Stimulated activated CD8-positive, alpha-beta memory T cell treated with anti-CD3 and anti-CD28 coated beads, Interleukin-4, amount 100 ng/mL, for 24 hours (primary cell): ENCODE measurements at places on chromosomes 3 and 15.

DNA sequence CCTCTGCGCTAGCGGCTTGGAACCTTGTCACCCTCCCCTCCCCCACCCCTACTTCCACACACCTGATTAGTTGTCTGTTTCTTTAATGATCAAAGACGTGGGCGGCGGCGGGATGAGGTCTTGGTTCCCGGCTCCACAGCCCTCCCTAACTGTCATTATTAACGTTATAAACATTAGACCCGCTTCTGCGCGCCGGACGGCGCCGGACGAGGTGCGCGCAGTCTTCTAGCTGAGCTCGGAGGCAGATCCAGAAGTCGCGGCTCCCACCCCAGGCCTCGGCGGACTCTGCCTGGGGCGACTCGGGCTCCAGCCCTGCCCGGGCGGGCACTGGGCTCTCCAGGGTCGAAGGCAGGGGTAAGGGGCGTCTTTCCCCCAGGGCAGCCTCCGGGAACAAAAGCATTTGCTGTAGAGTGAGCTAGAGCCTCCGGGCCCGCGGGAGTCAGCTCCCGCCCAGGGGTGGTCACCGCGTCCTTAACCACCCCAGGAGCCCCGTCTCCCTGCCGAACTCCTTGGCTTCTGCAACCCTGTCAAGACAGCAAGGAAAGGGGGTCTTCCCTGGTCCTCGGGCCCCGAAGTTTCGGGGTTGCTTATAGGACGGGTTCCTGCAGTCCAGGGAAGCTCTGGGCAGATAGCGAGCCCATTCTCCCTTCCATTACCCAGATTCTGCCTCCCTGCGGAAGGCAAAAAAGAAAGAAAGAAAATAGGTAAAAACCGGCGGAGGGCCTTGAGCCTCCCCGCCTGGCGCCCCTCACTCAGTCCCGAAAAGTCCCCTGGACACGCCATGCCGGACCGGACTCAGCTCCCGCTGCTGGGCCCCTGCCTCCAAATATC, 2.2 kb upstream of the ISLR2 start:
- DNase-seq, result no peak

GRCh38 chr3:194351080-194351672, at the start of gene CPN2:
CPN2 (minus strand) TSS chr3:194351328; CDS start chr3:194342702, 8,626 bp downstream.
- DNase-seq, result no peak

DNA sequence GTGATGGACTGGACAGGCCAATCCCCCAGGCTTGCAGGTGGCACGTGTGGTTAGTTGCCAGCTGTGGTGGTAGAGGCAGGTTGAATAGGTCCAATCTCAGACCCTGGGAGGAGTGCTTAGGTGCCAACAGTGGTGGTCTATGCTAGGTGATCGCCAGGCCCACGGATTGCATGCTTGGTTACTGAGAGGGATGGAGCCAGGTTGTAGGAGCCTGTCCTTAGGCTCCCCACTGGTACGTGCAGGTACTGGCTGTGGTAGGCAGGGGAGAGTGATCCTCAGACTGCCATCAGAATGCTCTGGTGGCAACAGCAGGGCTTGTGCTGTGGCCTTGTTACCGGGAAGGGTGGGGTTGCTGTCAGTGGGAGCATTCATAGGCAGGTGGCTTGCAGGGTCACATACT, 44.7 kb downstream of the NCK1 start:
- DNase-seq, result no peak

DNA sequence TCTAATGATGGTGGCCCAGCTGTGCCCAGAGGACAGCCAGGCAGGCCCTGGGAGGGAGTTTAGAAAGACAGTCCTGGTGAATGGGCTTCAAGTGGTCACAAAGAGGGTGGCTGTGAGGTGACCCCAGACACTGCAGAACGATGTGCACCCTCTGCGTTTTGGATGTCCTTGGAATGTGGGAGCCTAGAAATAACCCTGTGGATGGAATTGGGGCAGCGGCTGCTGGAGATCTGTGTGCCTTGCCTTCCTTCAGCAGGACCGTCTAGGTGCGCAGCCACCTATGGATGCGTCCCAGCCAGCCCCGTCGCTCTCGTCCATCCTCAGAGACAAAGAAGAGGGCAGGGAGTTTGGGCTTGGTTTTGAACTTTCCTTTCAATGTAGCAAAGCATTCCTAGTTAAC, 46.5 kb downstream of the KLHL25 start:
- DNase-seq, result no peak

DNA sequence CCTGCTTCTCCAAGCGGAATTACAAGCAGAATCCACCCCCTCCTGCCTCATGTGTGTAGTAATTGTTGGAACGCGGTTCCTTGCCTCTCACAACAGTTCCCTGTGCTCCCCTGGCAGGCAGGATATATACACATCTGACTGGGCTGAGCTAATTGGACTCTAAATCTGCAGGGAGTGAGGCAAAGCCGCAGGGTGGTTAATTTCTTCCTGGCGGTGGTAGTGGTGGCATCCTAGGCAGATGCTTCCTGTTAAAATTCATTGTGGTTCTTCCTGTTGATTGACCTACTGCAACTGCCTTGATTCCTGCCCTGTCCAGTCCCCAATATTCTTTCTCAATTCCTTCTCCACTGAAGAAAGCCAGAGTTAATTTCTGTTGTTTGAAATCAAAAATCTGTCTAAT, 202.9 kb upstream of the PROK2 start:
- no peak for DNase-seq

DNA sequence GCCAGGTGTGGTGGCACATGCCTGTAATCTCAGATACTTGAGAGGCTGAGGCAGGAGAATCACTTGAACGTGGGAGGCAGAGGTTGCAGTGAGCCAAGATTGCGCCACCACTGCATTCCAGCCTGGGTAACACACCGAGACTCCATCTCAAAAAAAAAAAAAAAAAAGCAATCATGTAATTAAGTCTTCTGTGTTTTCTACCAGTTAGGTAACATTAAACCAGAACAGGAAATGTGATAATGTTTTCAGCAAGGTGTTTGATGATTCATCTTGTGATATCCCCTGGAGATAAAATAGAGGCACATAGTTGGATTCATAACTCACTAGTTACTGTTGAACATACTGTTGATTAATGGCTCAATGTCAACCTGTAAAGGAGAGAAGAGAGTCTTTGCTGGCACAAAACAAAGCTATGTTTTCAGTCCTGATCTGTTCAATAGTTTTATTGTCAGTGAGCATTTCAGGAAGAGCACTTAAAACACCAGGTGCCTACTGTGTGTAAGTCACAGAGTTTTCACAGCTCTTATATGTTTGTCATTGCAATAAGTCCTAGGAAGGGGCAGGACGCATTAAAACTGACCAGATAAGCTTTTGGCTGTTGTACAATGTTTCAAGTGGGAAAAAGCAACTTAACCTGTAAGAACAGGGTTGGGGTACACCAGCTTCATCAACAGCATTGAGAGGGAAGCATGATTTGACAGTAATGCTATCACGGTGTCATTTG, 19.5 kb downstream of the DNAJB11 start:
- no peak for DNase-seq

GRCh38 chr3:76361010-76361409, 575.7 kb upstream of the ZNF717 start:
- no peak for DNase-seq

DNA sequence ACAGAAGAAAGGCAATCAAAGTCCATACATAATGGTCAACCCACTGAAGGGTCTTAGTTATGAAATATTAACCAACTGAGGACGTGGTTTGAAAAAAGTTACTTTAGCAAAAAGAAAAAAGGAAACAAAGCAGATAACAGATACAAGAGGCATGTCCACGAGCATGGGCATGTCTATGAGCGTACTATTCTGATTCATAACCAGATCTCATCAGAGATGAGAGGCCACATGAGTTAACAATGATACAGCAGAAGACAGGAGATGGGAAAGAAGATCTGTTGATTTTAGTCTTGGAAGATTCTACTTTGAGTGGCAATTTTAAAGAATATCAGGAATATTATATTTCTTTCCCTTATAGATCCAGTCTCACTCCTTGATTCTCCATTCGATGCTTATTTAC, 262.9 kb upstream of the SLITRK3 start:
- no peak for DNase-seq

DNA sequence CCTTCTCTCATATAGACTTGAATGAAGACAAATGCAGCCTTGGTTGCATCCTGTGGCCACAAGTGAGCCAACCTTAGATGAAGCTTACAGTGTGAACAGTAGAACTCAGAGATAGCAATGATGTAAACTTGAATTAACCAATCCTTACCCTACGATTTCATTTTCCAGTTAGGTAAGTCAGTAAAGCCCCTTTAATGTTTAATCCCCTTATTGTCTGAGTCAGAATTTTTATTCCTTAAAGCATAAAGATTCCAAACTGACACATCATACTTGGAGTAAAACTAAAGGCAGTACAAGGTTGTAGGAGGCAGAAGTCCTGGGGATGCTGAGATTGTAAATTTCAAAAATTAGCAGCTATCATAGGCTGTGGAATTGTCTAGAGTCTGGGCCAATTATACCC, 507.8 kb upstream of the DPH6 start:
- no peak for DNase-seq

- DNase-seq, result no peak
These were observed 27.9 kb downstream of the GTPBP8 start for GRCh38 chr3:113018536-113019181.

GRCh38 chr3:128416578-128417211, 50.0 kb downstream of the DNAJB8 start:
- no peak for DNase-seq

DNA sequence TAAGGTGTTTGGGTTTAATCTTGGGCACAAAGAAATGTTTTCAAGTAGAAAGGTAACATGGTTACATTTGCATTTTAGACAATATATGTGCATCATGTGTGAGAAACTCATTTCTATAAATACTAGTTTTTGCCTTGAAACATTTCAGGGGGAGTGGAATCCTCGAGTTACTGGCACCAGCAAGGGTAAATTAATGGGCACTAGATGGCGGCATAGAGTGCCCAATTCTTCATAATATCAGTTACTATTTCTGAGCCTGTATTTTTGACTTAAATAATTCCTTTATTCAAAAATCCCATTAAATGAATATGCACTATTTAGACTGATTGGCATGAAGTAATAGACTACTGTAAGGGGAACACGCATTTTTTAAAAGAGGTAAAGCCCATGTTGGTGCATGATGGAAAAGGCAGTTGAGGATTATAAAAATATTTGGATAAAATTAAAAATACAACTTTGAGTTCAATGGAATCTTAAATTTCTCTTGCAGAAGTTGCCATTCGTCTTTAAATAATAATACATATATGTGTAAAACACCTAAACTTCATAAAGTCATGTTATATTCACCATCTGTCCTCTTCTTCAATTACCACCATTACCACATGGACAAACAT, 106.3 kb downstream of the ZBTB20 start:
- peak; percentile 7 for DNase-seq

DNA sequence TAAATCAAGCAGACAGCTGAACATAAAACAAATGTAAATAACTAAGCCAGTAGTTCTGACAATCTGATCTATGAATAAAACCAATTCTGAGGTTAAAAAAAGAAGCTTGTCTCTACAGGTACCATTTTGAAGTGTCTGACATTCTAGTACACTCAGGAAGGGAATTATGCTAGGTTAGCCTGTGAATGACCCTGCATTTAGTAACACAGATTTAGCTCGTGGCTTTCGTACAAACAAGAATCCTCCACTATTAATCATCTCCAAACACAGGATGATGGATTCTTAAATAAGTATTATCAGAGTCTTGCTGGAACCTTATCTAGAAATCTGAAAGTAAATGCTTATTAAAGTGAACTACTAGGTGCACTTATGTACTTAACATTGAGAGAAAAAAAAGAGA, 1120.1 kb downstream of the ROBO1 start:
- no peak for DNase-seq

GRCh38 chr3:171829841-171830517, 13.2 kb upstream of the TMEM212 start:
- no peak for DNase-seq

DNA sequence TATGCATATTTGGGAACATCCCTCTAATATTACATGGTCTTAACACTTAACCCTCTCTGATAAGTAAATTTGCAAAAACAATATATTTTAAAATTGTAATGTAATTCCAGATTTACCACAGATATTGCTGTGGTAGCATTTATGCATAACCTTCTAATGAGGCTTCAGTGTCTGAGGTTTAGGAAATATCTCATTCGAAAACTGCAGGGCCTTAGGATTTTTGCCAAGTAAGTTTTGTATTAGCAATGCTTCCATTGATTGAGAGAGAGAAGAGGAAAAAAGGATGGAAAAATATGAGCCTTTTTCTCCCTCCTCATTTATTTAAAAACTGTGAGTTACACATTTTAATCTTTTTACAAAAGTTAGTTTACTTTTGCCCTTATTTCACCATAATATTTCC, 294.6 kb downstream of the EPHA3 start:
- DNase-seq, result no peak

- DNase-seq, result no peak
These were observed 7.1 kb upstream of the HCN4 start for GRCh38 chr15:73375755-73376305.

- DNase-seq, result no peak
These were observed 91.8 kb upstream of the BCL6 start for GRCh38 chr3:187836823-187837770.

GRCh38 chr3:53815067-53815466, 31.2 kb downstream of the CHDH start:
- no peak for DNase-seq

- DNase-seq, result no peak
These were observed 829 bp downstream of the DCP1A start for GRCh38 chr3:53346514-53346913.

DNA sequence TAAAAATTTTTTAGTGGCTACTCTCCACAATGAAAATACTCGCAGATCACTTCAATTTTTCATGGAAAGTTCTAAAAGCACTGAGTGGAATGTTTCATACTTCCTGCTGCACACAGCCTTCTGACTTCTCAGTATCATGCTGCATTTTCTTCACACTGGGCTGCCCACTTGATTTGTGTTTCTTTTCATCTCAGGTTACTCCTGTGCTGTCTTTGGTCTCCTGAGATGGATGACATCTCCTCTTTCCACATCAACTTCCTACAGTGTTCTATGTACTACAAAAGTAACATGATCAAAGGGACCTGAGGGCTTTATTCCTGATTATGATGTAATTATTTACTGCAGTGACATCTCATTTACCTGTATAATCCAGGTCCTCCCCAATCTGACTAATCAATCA, 927.7 kb downstream of the ROBO2 start:
- no peak for DNase-seq

DNA sequence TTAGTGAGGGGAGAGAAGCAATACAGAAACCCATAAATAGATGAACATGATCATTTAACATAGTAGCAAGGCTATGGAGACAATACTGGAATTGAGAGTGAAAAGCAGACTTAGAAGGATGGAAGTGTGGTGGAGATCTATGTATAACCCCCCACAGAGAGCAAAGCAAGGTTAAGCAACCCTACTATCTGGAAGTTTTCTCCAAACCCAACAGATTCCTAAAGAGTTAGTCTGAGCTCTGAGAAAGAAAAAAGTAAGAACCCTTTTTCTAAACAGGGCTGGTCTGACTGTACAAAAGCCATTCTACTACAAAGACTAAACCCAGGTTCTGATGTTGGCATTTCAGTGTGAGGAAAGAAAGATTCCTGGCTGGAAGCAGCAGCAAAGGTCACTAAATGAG, 153.2 kb downstream of the WNT5A start:
- DNase-seq, result no peak

DNA sequence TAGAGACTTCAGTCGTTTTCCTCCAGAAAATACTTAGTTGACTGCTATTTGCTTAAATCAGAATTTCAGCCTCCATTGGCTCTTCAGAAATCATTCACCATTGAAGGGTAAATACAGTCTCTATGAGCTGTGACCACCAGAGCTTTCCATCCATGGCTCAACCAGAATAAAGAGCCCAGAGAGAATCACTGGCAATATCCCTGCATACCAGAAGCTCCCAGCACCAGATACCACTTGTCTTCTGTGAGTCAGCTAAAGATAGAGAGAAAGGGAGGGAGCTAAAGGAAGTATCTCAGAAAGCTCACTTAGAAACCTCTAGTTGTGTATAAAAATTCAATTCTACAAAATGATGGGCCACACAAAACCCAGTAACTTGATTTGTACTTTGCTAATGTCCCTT, 115.2 kb upstream of the TMCO5A start:
- no peak for DNase-seq
